ENCODE measurements at places on chromosomes 13 and 19.

- no peak for DNase-seq
These were observed 61.7 kb upstream of the MCF2L start for GRCh38 chr13:112907286-112907685.

GRCh38 chr19:38993271-38993670 is 17.7 kb upstream of the FBXO17 start:
- no peak for DNase-seq

DNA sequence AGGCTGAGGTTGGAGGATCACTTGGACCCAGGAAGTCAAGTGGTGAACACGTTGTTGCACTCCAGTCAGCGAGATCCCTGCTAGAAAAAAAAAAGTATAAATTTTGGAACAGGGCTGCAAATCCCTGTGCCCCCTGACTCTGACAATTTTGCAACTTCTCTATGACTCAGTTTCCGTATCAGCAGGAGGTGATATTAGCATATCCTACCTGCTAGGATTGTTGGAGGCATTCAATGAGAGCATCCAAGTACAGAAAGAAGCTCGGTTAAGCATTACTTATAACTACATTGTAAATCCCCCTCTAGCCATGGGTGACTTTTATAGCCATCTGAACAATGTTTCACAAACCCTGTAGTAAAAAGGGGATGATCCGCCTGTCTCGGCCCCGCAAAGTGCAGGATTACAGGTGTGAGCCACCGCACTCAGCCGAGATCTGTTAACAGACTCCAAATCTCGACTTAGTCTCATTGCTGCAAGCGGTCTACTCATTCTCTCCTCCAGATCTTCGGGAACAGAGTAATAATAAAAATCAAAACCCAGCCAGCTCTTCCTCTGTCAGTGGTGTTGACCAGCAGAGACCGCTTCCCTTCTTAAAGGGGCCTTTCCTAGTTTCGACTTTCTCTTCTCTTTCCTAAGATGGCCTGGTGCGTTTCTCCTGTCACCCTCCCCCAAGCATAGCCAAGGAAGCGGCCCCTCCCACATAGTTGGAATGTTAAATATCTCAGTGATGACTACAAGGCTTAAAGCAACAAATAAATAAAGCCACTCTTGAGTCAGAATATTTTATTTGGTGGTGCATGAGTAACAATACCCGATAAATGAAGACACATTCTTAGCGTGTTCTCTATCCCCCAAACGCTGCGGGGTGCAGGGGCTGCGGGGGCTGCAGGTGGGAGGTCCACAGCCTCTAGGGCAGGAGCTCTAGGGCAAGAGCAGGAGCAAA is 10.3 kb upstream of the BICRA start:
- DNase-seq: no peak

GRCh38 chr19:49664171-49665035 is 1.3 kb downstream of the IRF3 start:
- peak; percentile 91 for DNase-seq
